SW 1271 (cell line): ENCODE measurements at places on chromosomes 6 and 20.

DNA sequence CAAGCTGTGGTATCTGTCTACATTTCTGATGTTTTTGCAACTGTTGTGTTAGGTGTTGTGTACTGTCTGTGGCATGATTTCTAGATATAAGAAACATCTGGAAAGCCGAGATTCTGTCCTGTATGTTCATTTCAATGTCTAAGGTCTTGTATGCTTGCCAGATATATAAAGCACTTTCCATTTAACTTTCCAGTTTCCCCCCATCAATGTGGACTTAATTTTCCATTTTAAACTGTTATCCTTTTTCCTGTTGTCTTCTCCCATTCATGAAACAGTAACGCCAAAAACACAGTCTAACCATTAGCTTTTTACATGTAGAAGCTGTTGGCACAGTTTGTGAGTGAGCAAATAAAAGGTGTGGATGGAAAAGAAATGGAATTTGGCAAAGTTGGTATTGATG is 181.6 kb downstream of the FARS2 start:
- DNase-seq: no peak

DNA sequence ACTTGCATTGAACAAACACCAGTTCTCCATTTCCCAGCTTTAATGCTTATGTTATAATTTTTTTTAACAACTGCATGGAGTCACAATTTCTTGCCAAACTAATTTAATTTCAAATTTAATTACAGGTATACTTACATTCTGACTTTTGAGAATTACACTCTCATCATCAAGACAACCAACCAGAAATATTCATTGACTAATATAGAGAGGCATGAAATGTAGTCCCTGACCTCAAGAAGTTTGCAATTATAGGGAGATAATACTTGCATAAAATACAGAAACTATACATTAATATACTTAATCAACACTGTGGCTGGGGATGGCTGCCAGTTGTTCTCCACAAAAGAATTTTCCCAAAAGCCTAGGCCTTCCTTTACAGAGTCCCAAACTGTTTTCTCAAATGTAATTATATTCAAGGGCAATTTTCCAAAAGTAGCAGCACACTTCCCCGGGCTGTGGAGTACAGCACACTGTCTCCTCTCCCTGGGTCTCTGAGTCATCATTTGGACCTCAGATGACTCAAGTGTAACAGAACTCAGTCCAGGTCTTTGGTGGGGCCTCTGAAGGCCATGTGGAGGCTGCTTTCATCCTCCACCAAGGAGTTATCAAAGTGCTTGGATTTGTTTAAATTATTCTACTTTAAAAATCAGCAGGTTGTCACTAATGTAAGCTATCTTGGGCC is 114.1 kb downstream of the KIF16B start:
- DNase-seq: no peak

GRCh38 chr6:18536591-18537055 is 149.5 kb downstream of the RNF144B start:
- DNase-seq: no peak

- no peak for DNase-seq
These were observed 620.0 kb downstream of the PKHD1 start for GRCh38 chr6:51467231-51467952.

DNA sequence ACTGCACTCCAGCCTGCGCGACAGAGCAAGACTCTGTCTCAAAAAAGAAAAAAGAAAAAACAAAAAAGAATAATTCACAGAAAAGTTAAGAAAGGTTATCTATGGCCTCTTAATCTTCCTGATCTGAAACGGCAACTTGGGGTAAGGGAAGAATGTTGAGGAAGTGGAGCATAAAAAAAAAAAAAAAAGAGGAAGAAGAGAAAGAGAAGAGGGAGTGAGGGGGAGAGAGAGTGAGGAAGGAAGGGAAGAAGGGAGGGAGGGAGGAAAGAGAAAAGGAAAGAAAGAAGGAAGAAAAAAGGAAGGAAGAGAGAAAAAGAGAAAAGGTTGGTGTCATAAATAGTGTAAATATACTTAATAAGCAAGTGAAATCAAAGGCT is 68.9 kb upstream of the NCOA3 start:
- DNase-seq: no peak

- DNase-seq: peak; percentile 10
These were observed 24.3 kb downstream of the SNX14 start for GRCh38 chr6:85569323-85569722.

DNA sequence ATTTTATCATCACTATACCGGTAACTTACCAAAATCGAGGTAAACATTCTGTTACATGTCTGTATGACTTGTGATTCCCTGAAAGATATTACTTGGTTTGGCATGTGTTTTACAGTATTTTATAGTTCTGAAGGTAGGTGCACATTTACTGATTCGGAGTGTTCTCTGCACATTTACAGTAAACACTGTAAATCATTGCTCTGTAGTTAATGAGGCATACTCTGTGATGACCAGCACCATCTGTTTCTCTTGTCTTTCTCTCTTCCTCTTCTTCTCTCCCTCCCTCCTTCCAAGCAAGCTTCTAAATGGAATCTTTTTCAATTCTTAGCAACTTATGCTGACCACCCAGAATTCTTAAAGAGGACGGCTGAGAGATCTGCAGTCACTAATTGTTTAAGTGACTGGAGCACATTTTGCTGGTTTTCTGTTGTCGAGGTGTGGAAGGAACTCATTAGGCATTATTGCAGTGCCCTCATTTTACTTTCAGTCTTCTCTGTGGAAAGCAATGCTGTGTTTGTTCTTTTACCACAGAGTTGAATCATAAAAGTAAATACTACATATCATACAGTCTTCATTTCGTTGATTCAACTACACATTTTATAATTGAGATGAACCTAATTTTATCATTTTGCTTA is 126.5 kb downstream of the UTRN start:
- DNase-seq: no peak
